ENCODE measurements at places on chromosomes 4 and X.

- no peak for DNase-seq
Measured at GRCh38 chr4:99724067-99724466, 66.4 kb upstream of the C4orf54 start.

GRCh38 chrX:38138900-38139299, 81.8 kb downstream of the SRPX start:
- no peak for DNase-seq

DNA sequence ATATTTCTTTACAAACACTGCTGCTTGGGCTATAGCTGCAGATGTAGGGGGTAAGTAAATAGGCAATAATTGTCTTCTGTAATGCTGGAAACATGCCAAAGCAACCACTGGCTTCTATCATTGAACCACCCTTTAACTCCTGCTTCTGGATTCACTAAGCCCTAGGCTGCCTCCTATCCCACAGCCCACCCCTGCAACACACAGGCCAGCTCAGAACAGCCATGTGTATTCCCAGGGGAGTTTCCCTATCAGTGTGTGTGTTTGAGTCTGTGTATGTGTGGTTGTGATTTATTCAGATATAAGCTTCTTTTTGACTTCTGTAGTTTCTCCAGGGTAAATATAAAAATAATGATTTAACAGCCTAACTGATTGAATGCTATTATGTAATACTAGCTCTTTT, 291.3 kb downstream of the PCDH10 start:
- DNase-seq, result no peak

GRCh38 chrX:121103381-121103780, 56.0 kb downstream of the GLUD2 start:
- DNase-seq, result no peak

DNA sequence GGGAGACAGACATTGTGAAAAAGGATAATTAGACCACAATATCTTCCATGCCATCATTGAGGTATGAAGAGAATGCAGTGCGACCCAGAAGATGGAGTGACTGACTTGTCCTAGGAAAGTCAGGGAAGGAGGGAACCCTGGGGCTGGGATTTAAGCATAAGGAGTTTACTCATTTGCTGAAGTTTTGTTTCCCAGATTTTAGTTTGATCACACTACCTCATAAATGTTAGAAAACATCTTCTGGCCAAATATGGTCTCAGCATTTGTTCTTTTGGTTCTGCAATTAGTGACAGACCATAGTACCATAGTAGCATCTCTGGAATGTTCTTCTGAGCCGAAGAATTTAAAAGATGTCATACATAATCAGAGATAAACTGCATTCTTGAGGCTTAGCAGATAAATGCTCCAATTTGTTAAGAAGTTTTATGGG, 96.5 kb upstream of the PGRMC2 start:
- DNase-seq, result no peak

- DNase-seq, result no peak
Measured at GRCh38 chr4:73414936-73415271, 10.8 kb downstream of the ALB start.

DNA sequence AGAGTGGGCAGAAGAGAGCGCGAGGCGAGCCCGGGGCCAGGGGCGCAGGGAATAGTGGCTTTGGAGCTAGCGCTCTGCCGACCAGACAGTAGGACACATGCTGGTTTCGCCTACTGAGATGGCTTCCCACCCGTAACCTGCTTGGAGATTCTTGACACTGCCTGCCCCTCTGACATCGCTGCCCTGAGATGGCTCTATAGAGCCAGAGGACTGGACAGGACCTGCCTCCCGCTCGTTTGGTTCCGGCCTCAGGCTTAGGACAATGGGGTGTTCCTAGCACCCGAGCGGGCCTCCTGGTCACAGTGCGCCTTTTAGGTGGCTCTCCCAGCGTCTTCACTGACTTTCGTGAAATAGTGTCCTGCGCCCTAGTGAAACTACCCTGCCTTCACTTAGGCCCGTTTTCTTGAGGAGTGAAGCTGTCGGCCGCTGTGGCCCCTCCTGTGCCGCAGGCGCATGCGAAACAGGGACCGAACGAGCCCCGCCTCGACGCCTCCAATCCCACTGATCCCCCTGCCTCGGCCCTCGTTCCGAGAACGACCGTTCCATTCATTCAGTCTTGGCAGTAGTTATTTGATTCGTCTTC, 608 bp downstream of the TAF1 start:
- peak; percentile 7 for DNase-seq

GRCh38 chrX:153379508-153379907, 21.6 kb downstream of the PNMA6E start:
- no peak for DNase-seq

GRCh38 chr4:153620352-153620751, 63.7 kb upstream of the TLR2 start:
- DNase-seq, result no peak

DNA sequence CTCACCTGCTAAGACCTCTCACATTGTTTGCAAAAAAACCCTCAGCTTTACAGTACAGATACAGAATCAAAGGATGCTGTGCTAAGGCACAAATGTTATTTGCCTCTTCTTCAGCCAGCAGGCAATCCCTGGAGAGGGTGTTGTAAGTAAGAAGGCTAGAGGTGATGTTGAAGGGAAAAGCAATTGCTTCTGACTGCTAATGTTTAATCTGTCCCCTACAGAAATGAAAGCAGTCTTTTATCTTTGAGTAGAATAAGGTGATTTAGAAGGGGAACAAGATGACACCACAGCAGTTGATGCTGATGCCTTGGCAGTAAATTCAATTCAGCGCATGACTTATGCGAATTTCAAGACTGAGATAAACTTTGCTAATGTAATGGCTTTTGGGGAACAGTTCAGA, 1064.8 kb upstream of the IGFBP7 start:
- DNase-seq, result no peak

GRCh38 chrX:118271775-118272174, 74.1 kb upstream of the WDR44 start:
- DNase-seq, result no peak

DNA sequence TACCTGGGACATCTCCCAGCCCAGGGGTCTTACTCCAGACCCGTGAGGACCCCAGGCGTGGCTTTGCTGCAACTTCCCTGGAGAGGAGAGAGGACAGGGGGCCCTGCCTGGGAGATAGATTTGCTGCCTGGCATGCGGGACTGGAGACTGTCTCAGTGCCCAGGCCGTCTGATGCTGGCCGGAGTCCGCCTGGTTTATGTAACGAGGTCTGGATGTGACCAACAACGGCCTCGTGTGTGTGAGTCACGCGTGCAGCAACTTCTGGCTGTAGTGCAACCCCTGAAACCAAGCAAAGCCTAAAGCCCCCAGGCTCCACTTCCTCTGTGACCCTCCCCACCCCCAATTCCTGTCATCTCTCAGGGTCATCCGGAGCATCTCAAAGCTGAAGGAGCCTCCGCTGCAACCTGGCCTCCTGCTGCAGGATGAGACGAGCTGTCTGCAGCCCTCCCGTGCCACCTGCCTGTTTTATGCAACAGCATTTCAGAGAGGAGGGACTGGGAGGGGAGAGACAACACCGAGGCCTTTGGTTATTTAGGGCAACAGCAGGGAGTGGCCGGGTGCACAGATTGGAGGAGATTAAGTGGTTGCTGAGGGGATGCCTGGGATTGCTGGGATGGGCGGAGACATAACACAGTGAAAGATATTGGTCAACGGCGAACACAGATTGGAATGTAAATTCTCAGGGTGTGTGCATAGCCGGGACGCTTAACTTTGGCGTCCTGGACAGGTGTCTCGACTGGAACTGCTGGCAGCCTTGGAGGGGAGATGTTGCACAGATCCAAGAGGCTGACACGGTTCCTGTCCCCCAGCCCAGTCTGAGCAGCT, 16.0 kb downstream of the XG start:
- no peak for DNase-seq

DNA sequence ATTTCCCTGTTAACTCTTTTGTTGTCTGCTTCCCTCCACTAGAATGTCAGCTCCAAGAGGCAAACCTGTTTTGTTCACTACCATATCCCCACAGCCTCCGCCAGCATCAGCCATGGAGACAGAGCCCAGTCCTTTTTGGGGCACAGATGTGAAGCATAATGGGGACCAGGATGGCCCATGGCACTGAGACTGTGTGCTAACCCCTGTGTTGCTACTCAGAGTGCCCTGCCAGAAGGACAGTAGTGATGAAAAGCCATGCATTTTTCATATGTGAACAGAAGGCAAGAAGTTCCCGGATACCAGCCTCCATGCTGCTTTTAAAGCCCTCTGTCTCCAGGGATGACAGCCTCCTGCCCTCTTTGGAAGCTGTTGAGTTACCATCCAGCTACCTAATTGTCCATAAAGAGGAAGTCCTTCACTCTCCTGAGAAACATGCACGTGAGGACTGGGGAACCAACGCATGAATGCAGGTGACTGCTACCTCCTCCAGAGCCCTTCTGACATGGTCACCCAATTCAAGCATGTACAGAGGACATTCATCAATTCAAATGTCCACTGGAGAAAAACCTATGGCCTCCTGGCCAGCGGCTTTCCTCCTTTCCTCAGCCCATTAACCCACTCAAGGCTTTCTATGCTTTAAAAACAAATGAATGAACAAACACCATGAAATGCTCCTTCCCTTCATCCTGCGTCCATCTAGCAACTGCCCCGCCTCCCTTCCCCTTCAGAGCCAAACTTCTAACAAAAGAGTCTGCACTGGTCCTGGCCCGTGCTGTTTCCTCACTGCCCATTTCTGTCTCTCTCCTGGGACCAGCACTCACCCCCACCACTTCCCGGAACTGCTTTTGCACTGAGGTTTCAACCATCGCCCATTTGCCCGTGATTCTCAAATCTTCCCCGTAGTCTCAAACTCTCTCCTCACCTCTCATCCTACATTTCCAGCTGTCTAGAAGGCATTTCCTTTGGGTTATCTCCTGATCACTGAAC, 18.0 kb downstream of the PNMA6F start:
- DNase-seq, result no peak

All from hematopoietic multipotent progenitor cell treated with erythropoietin and hydrocortisone succinate and interleukin-3 and kit ligand, for 15 days (in vitro differentiated cells).